ENCODE measurements at places on chromosomes 1 and 21. TPM values are rescaled to one million over a fixed set of nuclear protein-coding genes. Genes with fewer than 3 reads are reported as not detected.

- DNase-seq, result no peak
Measured at GRCh38 chr1:10741696-10742095, 54.8 kb downstream of the CASZ1 start.

GRCh38 chr21:35420656-35421055 lies 371.6 kb upstream of the RUNX1 start:
- no peak for DNase-seq

- DNase-seq, result peak; percentile 77
Measured at GRCh38 chr1:224510880-224511645, 76.5 kb upstream of the WDR26 start.

GRCh38 chr1:183883623-183884022 lies 78.7 kb downstream of the RGL1 start:
- no peak for DNase-seq

ORC1 gene
- 5.2 TPM for total RNA-seq

DNA sequence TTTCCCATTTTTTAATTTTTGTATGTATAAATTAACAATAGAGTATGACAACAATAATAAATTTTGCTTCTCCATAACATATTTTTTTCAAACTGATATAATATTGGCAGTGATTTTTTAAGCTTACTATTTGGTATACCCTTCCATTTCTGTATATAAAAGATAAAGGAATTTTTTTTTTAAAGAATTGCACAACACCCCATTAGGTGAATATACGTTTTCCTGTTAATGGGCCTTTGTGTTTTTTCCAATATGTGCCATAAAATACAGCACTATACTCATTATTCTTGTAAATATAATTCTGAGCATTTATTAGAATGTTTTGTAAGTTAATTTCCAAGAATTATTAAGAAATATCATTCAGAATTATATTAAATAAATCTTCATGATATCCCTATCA lies 515.2 kb upstream of the RGS18 start:
- DNase-seq, result no peak

DNA sequence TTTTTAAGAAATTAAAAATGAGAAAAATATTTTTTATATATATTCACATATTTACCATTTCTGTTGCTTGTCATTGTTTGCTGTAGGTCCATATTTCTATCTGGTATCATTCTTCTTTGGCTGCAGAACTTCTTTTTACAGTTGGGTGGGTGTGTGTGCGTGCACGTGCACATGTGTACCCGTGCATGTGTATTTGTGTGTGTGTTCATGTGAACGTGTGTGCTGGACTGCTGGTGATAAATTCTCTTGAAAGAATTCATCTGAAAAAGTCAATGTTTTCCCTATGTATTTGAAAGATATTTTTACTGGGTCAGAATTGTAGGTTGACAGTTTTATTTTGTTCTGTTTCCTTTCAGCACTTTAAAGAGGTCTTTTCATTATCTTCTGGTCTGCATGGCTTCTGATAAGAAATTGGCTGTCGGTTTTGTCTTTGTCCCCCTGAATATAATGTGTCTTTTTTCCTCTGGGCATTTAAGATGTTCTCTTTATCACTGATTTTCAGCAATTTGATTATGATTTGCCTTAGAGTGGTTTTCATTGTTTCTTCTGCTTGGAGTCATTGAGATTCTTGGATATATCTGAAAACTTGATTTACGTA lies 34.5 kb upstream of the DPH5 start:
- DNase-seq, result peak; percentile 10

DNA sequence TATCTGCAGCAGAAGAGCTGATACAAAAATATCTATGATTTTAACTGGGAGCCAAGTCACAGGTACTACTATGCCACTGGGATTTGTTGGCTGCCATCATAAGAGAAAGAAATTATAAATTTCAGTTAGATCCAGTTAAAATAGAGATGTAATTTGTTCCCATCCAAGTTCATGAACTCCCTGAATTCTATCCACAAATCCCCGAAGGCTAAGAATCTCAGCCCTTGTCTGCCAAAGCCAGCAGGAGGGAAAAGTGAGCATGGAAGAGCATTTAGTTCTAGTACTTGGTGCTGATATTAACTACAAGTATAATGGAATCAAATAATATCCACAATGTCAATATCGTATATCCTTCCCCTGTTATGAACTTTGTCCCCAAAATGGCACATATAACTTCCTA lies 801.1 kb upstream of the CXADR start:
- DNase-seq, result no peak

VWA1 gene
- total RNA-seq, result 6.8 TPM

- DNase-seq, result no peak
Measured at GRCh38 chr1:59673573-59674450, 140.9 kb upstream of the HOOK1 start.

OR2T2 gene
- not detected for total RNA-seq

CCDC17 gene
- total RNA-seq, result 1.3 TPM

DNA sequence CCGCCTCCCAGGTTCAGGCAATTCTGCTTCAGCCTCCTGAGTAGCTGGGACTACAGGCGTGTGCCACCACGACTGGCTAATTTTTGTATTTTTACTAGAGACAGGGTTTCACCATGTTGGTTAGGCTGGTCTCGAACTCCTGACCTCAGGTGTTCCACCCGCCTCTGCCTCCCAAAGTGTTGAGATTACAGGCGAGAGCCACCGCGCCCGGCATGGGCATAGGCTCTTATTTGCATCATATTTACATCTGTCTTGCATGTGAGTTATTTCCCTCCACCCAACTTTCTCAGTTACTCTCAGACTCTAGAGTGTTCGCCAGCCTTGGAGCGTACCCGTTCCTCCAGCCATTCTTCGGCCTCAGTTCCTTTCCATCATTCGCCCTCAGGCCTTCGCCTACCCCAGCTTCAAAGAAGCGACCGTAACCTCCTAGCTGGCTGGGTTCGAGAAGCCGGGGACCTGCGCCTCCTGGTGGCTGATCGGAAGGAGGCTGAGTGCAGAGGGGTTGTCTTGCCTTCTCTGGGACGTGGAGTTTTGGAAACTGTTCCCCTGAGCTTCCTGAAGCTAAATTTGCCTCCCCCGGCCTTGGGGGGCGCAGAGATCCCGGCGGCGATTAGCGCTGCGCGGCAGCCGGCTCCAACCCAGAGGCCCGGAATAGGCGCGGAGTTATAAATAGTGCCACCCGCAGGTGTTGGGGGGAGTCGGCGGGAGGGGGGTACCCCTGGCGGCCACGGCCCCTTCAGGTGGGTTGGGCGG lies 3.6 kb upstream of the ZBTB7B start:
- peak; percentile 67 for DNase-seq

TM2D1 gene
- 69.1 TPM for total RNA-seq

DNA sequence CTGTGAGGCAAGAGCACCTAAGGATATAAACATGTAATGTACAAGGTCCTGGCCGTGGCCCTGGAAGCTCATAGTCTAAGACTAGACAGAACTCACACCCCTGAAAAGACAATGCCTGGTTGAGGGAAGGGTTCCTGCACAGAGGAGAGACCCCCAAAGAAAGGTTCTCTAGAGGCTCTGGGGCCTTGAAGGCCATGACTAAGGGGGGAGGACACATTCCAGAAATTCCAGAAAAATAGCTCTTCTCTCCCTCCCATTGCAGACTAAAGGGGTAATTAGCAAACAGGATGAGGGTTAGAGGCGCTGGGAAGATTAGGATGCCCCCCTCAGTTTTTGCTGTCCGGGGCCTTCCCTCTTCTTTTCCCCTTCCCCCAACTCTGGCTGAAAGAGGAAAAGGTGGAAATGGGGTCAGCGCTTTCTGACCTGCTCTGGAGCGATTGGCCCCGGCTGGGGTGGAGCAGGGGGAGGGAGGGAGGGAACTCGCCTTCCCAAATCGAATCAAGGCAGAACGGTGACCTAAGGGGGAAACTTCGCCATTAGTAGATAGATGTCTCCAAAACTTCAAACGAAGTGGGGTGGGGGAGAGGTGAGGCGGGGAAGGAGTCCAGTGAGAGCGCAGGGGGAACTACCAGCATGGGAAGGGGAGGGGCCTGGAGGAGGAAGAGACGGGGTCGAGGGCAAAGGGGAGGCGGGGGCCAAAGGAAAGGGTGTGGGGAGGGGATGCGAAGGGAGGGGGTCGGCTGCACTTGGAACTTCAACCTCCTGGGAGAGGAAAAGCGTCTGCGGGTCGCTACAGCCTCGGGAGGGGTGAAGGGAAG lies 11.8 kb downstream of the PAX7 start:
- DNase-seq, result no peak

SPRR3 gene
- not detected for total RNA-seq

GRCh38 chr1:44581205-44581604 lies 93.1 kb downstream of the TMEM53 start:
- no peak for DNase-seq

IFFO2 gene
- 15.5 TPM for total RNA-seq

FCAMR gene
- total RNA-seq, result not detected

GRCh38 chr1:111593403-111594305 lies 25.9 kb upstream of the RAP1A start:
- no peak for DNase-seq

GRCh38 chr1:11071463-11072215 lies 11.8 kb upstream of the SRM start:
- DNase-seq, result no peak

- peak; percentile 57 for DNase-seq
Measured at GRCh38 chr1:59007820-59008598, 224.2 kb upstream of the JUN start.

- peak; percentile 37 for DNase-seq
Measured at GRCh38 chr1:27257155-27257554, 22.7 kb downstream of the WDTC1 start.

- DNase-seq, result no peak
Measured at GRCh38 chr21:23624281-23624680, 1983.0 kb downstream of the MRPL39 start.

DNA sequence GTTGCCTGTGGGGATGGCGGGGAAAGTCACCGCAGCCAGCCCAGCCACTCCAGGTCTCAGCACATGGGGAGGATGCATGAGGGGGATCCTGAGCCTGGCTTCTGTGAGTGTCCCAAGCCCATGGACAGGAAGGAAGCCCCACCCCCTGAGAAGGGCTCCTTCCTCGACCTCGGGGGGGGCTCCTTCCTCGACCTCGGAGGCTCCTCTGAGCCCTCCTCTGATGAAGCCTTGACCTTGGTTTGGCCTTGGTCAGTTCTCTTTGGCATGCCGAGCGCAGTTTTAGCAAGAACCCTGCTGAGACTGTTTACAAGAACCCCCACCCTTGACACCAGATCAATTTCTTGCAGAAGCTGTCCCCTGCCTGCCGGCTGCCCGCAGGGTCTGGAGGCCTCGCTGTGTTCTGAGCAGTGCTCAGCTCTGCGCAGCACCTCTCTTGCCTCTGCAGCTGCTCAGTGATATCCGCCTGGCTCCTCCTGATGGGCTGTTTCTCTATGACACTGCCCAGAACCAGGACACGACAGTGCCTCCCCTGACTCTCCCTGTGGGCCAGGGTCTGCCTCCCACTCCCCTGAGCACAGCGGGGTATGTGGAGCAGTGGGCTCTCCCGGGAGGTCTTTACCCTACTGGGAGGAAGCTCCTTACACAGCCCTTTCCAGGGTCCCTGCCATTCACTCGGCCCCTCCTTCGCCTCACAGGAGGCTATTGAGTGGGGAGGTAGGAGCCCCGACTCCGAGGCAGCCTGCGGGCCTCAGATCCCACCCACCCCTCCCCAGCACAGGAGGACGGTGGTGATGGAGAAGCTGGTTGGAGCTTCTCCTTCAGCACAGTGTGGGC lies 15.4 kb downstream of the ACTRT2 start:
- DNase-seq, result no peak

DNA sequence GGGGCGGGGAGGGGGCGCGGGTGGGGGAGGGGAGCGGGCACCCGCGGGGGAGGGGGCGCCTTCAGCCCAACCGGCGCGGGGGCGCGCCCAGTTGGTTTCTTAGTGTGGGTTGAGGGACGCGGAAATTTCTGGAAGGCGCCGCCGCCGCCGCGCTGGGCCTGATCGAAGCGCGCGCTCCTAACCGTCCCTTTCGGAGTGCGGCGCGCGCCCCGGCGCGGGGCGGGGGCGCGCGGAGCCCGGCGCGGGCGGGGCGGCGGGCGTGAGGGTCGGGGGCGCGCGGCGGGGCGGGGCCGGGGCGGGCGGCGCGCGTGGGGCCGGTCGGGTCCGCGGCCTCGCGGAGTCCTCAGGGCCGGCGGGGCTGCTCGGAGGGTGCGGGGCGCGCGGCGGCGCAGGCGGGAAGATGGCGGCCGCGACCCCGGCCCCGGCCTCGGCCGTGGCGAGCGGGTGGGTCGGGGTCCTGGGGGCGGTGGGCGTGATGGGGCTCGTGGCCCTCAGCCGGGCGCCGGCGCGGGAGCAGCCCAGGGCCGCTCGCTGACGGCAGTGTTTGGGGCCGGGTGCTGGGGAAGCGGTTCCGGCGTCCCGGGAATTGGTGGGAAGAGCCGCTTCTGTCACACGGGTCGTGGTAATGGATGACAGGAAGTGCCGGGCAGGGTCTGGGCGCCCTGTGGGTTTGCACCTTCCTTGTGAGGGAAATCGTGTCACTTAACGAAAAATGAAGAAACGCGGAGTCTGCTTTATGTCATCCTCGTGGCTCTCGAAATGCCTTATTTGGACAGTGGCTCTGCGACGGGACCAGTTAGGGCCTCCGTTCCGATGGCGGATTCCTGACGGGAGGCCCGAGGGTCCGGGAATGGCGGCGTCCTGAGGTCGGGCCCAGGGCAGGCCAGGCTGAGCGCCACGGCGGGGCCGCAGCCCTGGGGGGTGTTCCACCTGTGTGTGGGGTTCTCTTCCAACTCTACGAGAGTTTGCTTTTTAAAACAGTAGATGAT lies 764 bp downstream of the PKNOX1 start:
- DNase-seq, result peak; percentile 82

KIF26B gene
- 12.1 TPM for total RNA-seq

- DNase-seq, result peak; percentile 83
Measured at GRCh38 chr1:245079021-245079609, 75.7 kb upstream of the KIF26B start.

DNA sequence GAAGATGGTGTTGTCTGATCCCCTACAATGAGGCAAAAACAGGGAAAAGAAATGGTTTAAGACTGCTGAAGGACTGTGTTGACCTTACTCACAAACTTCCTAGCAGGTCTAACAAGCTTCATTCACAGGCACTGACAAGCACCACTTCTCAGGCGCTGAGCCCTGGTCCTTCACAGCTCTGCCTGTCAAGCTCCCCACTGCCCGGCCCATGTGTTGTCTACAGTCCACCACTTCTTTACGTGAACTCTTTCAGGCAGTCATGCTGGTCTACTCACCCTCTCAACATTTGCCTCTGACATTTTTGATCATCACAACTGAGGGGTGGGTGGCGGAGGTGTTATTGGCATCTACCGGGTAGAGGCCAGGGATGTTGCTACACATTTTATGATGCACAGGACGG lies 40.7 kb upstream of the MYBPHL start:
- DNase-seq, result no peak

GRCh38 chr1:218397752-218398339 lies 52.7 kb downstream of the TGFB2 start:
- DNase-seq, result no peak

DNA sequence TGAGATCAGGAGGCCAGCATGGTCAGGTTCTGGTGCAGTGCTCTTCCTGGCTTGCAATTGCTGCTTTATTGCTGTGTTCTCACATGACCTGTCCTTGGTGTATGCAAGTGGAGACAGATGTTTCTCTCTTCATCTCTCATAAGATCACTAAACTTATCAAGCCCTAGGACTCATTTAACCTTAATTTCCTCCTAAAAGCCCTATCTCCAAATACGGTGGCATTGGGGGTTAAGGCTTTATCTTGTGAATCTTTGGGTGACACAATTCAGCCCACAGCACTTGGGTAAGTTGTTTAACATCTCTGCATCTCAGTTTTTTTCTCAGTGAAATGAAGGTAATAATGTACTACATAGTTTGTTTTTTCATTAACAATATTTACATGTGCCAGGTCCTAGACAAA lies 152.4 kb downstream of the RWDD3 start:
- no peak for DNase-seq

GRCh38 chr1:78919150-78919549 lies 87.4 kb downstream of the ADGRL4 start:
- no peak for DNase-seq
